ENCODE measurements at places on chromosomes 6 and 20. TPM values are rescaled to one million over a fixed set of nuclear protein-coding genes. Genes with fewer than 3 reads are reported as not detected.

Gene ZMYND8
- total RNA-seq, result 44.9 TPM

Gene SLA2
- 0.13 TPM for total RNA-seq

GRCh38 chr6:160455081-160455480, 106.9 kb downstream of the SLC22A3 start:
- ATAC-seq, result no peak

DNA sequence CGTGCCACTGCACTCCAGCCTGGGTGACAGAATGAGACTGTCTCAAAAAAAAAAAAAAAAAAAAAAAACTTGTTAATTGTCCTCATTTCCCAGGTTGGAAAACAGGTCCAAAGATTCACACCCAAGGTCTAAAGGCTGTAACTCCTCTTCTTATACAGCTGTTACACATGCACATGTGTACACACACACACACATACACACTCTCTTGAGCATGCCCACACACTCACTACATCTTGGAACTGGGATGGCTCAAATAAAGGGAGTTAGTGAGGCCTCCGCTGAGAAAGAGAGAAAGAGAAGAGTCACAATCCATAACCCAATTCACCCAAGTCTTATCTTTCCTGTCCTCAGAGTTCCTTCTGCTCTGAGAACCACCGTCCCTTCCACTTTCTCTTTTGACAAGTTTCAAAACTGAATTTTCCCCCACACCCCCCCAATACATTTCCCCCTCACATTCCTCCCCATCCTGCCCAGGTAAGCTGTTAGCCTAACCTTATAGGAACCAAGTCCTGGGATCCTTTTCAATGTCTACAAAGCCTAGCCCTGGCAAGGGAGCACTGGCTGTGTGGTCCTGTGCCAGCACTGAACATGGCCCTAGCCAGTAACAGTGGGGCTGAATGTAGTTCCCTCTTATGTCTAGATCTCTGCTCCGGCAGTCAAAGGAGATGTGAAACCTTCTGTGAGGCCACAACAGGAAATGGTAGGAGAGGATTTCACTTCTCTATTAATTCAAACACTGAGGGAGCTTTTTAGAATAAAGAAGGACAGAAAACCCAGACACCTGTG, 3.2 kb upstream of the HLA-DMB start:
- ATAC-seq, result no peak

DNA sequence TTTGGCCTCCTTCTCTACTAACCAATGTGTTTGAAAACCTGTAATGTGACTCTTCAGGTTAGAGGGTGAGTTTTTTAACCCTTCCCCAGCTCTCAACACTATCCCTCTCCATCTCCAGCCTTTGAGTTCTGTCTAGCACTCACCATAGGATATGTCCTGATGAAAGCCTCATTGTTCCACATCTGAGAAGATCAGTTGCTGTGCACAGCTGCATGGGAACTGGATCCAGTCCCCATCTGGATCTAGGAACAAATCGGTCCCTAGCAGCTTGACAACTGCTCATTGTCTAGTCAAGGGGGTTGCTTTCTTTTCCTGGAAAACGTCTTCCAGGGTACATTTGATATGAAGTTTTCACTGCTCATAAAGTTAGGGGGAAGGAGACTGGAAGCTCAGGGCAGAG, 45.4 kb upstream of the AGPAT4 start:
- ATAC-seq, result no peak

GRCh38 chr6:45952168-45952529, 63.5 kb downstream of the CLIC5 start:
- ATAC-seq, result no peak

- ATAC-seq, result no peak
These were observed 13.2 kb upstream of the SSTR4 start for GRCh38 chr20:23021951-23022350.

GRCh38 chr6:16238963-16239797, 793 bp downstream of the GMPR start:
- peak; percentile 61 for ATAC-seq

DNA sequence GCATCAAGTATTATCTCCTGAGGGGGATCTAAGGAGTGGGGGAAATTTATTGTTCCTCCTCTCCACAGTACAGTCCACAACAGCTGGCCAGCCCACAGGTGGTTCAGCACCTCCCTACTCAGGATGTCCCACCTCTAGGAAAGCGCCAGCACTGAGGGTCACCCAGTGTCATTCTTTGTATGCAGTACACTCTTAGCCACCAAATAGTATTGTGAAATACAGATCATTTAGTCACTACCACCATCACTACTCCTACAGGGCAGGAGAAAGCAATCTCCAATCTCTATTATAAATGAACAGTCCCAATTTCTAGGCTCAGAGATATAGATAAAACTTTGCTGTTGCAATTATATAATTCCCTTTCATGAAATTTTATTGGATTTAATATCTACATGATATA, 6.3 kb upstream of the ZNF76 start:
- ATAC-seq, result no peak

GRCh38 chr6:131980791-131981623, 29.8 kb upstream of the CCN2 start:
- no peak for ATAC-seq

DNA sequence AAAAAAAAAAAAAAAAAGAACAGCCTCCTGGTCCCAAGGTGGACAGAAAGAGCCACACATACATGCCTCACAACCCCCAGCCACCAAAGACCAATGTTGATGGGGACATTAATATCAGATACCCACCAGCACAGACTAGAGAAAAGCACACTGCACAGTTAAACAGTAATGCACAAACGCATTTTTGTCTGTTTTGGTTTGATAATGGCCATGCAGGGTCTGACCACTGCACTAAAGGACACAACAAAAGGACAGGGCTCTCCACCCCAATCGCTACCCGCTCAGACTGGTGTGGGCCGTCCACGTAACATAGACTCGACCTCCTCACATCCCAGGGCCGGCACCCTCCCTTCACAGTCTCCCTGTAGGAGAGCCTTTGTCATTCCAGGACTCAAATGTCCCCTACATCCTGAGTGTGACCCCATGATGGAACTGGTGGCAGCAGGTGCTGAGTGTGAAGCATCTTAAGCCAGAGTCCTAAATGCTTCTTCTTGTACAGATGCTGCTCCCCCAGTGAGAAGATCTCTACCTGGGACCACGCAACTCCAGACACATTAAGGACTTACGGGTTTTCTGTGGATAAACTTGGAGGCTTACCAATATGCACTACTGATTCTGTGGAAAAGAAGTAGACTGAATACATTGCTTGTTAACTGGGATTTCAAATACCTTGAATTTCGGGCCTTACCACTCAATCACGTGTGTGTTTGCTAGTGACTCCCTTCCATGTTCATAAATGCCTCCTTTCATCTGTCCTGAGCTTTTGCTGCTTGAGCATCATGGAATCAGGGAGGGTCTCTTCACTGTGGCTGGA, 28.0 kb downstream of the RRBP1 start:
- no peak for ATAC-seq

GRCh38 chr6:137341681-137342195, 122.6 kb upstream of the IFNGR1 start:
- ATAC-seq, result no peak

GRCh38 chr20:38191654-38192053, 26.6 kb upstream of the TGM2 start:
- ATAC-seq, result no peak

- no peak for ATAC-seq
These were observed 9.2 kb downstream of the PDCD2 start for GRCh38 chr6:170575250-170575649.

Data from gastroesophageal sphincter (tissue), 4 donors.